Tibial artery (tissue), 4 donors: ENCODE measurements at places on chromosomes 12 and 14.

DNA sequence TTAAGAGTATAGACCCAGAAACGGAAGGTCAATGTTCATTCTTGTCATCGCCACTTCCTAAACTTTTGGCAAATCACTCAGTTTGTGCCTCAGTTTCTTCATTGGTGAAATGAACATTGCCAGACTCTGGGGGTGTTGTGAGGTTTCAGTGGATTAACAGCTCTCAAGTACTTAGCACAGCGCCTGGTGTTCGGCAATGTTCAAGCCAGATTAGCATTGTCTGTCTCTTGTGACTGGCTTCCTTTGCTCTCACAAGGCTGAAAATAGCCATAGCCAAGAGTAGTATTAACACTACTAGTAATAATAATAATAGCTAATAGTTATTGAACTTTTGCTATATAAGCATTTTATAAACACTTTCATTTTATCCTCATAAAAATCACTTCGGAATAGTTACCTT lies 71.9 kb downstream of the C12orf75 start:
- no peak for DNase-seq
- no peaks in the 10 kb centered on the region for H3K27me3 ChIP-seq
- no peaks in the 10 kb centered on the region for H3K4me1 ChIP-seq
- no peak overlapping the region for H3K4me3 ChIP-seq
- H3K27ac ChIP-seq = no peak overlapping the region

GRCh38 chr12:25585021-25585523 lies 32.0 kb upstream of the LMNTD1 start:
- H3K27me3 ChIP-seq = no peaks in the 10 kb centered on the region
- H3K27ac ChIP-seq = no peak overlapping the region
- peaks cover 5% of the 10 kb centered on the region for H3K4me1 ChIP-seq
- DNase-seq = peak; percentile 68
- no peaks in the 10 kb centered on the region for H3K36me3 ChIP-seq

DNA sequence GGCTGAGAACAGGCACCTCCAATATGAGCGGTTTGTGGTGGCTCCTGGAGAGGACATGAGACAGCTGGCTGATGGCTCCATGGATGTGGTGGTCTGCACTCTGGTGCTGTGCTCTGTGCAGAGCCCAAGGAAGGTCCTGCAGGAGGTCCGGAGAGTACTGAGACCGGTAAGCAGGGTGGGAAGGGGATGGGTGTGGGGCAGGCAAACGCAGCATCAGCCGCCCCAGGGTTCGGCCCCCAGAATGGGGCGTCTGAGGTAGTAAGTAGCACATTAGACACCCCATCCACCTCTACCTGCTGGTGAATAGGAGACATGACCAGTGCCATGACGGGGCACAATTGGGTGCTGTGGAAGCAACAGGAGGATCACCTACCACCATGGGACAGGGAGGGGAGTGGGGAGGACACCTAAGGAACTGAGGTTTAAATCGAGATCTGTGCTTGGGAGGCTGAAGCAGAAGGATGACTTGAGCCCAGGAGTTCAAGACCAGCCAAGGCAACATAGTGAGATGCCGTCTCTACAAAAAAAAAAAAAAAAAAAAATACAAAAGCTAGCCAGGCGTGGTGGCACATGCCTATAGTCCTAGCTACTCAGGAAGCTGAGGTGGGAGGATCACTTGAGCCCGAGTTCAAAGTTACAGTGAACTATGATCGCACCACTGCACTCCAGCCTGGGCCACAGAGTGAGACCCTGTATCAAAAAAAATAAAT lies 25.5 kb downstream of the ITGA7 start:
- no peak for DNase-seq
- H3K36me3 ChIP-seq = peaks cover 24% of the 10 kb centered on the region
- peaks cover 15% of the 10 kb centered on the region for H3K4me1 ChIP-seq
- no peak overlapping the region for H3K4me3 ChIP-seq

GRCh38 chr14:75499084-75499875 lies 23.0 kb upstream of the BATF start:
- H3K27me3 ChIP-seq = no peaks in the 10 kb centered on the region
- no peaks in the 10 kb centered on the region for H3K36me3 ChIP-seq
- no peak for DNase-seq
- H3K4me3 ChIP-seq = no peak overlapping the region

DNA sequence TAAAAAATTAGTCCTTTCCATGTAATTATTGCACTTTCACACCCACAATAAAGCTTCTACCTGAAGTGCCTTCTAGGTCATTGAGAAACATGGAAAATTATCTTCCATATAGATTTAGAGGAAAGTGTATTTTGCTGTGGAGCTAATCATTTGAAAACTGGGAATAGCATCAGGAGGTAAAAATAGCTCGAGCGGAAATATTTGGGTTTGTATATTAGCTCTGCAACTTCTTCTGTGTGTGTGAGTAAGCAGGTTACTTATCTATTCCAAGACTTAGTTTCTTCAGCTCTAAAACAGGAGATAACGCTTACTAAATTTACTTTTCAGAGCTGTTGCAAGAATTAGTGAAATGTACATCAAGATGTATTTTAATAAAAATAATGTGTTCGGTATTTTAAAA lies 95.0 kb upstream of the MON2 start:
- no peak for DNase-seq
- no peak overlapping the region for H3K4me3 ChIP-seq
- H3K4me1 ChIP-seq = no peaks in the 10 kb centered on the region
- no peak overlapping the region for H3K27ac ChIP-seq
- no peaks in the 10 kb centered on the region for H3K27me3 ChIP-seq

DNA sequence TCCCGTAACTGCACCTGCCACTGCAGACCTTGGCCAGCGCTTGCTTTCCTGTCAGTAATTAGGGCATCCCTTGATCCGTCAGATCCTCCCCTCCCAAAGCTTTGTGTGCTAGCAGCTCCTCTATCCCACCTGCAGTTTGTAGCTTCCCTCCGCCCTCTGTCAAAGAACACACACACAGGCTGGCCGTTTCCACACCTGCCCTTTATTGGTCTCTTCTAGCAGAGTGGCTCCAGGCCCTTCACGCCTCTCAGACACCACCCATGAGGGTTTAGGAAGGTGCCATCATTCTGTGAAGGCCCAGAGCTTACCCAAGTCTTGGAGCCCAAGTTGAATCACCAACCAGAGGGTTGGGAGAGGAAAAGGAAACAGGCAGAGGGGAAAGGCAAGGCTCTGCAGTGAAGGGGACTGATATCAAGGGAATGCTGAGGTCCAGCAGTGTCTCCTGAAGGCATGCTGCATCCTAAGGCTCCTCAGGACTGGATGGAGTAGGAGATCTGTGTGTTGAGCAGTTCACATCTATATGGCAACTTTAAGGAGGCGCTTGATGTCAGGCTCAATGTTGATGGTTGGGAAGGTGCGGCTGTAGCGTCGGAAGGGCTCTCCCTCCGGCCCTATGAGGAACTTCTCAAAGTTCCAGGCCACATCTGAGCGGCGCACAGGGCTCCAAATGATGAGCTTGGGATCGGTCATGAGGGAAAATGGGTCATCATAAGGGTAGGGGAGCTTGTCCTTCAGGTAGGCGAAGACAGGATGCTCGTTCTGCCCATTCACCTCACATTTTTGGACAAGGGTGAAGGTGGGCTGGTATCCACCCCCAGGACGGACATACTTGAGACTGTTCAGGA lies 3.4 kb downstream of the GPX2 start:
- no peak overlapping the region for H3K27ac ChIP-seq
- H3K4me1 ChIP-seq = no peaks in the 10 kb centered on the region

DNA sequence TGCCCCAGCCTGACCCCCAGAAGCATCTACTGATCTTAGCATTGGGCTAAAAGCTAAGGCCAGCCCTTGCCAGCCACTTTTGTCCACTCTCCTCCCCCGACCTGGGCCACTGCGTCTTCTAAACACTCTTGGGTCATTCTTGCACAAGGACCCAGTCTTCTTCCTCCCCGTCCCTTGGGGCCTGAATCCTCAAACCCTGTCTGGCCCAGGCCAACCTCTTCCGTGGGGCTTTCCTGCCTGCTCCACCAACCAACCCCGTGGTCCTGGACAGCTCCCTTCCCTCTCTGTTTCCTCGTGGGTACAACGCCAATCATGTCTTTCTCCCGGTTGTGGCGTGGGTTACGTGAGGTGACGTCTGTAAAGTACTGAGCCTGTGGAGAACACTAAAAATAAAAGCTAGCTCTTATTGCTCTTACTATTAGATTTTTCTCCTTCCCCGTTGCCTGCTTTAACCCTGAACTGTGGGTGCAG lies 21.5 kb downstream of the FAM222A start:
- no peak overlapping the region for H3K4me3 ChIP-seq
- H3K4me1 ChIP-seq = no peaks in the 10 kb centered on the region

GRCh38 chr12:59234391-59234790 lies 314.1 kb upstream of the LRIG3 start:
- no peak for DNase-seq
- no peak overlapping the region for H3K4me3 ChIP-seq
- H3K36me3 ChIP-seq = no peaks in the 10 kb centered on the region
- H3K27ac ChIP-seq = no peak overlapping the region
- H3K4me1 ChIP-seq = no peaks in the 10 kb centered on the region
- H3K27me3 ChIP-seq = no peaks in the 10 kb centered on the region

- H3K4me1 ChIP-seq = no peaks in the 10 kb centered on the region
- no peak overlapping the region for H3K4me3 ChIP-seq
- no peak for DNase-seq
- H3K27ac ChIP-seq = no peak overlapping the region
- H3K27me3 ChIP-seq = no peaks in the 10 kb centered on the region
- H3K36me3 ChIP-seq = no peaks in the 10 kb centered on the region
These were observed 794.8 kb upstream of the SEL1L start for GRCh38 chr14:82328442-82328841.

DNA sequence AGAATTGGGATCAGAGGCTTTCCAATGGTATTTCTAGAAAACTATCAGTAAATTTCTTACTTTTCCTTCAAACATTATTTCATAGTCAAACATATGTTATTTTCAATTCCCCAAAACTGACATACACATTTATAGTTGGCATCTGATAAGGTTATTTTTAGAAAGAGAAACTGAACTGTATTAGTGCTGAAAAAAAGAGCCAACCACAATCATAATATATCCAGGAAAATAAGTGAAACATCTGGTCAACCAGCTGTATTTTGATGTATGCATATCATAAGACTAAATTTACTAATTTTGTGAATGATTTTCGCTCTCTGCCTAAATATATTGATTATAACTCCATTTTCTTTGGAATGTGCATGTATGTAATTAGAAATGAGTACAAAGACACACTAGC lies 554.2 kb downstream of the FLRT2 start:
- H3K27me3 ChIP-seq = no peaks in the 10 kb centered on the region
- no peak overlapping the region for H3K27ac ChIP-seq
- no peak for DNase-seq
- H3K36me3 ChIP-seq = no peaks in the 10 kb centered on the region
- no peaks in the 10 kb centered on the region for H3K4me1 ChIP-seq
- H3K4me3 ChIP-seq = no peak overlapping the region

DNA sequence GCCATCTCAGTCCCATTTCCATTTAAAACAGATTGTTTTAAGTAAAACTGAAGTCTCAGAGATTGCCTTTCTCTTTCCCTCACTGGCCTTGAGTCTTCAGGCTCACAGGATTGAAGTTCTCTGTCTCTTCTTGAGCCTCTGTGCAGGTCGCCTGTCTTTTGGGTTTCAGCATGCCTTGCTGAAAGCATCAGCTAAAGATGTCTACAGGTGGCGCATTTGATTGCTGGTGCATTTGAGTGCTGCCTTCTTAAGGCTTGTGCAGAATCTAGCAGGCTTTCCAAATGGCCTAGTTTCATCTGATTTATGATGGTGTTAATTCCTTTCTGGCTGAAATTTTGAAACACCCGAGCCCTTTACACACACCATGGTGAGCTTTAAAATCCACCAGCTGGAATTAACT lies 1062.2 kb upstream of the FBXO33 start:
- H3K36me3 ChIP-seq = no peaks in the 10 kb centered on the region
- no peaks in the 10 kb centered on the region for H3K4me1 ChIP-seq
- H3K27me3 ChIP-seq = no peaks in the 10 kb centered on the region
- H3K27ac ChIP-seq = no peak overlapping the region
- H3K4me3 ChIP-seq = no peak overlapping the region
- no peak for DNase-seq

GRCh38 chr14:71300566-71301330 lies 393.5 kb downstream of the PCNX1 start:
- DNase-seq = no peak
- no peaks in the 10 kb centered on the region for H3K4me1 ChIP-seq
- no peaks in the 10 kb centered on the region for H3K27me3 ChIP-seq
- H3K4me3 ChIP-seq = no peak overlapping the region

- H3K36me3 ChIP-seq = peaks cover 19% of the 10 kb centered on the region
- peak overlapping the region; percentile 58 for H3K27ac ChIP-seq
- no peaks in the 10 kb centered on the region for H3K27me3 ChIP-seq
These were observed 71.0 kb downstream of the GNS start for GRCh38 chr12:64688219-64688618.

- no peak overlapping the region for H3K4me3 ChIP-seq
- H3K36me3 ChIP-seq = no peaks in the 10 kb centered on the region
- no peak for DNase-seq
- no peak overlapping the region for H3K27ac ChIP-seq
- no peaks in the 10 kb centered on the region for H3K27me3 ChIP-seq
These were observed 237.5 kb upstream of the TMTC1 start for GRCh38 chr12:30021051-30021833.

DNA sequence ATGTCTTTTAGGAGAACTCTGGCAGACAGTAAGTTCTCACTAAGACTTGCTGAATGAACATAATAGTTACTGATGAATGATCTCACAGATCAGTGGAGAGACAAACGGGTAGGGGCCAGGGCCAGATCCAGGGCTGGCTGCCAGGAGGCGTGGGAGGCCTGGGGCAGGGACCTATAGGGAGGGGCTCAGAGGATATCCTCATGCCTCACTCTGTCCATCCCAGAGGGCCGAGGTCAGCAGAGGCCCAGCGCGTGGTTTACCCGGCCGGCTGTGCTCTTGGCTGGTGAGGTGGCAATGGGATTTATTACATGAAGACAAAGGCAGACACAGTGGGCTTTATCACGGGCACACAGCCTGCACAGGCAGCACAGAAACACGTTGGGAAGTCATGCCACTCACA lies 85.4 kb downstream of the CHGA start:
- H3K27me3 ChIP-seq = no peaks in the 10 kb centered on the region
- no peak overlapping the region for H3K4me3 ChIP-seq
- peak overlapping the region; percentile 8 for H3K27ac ChIP-seq
- peaks cover 84% of the 10 kb centered on the region for H3K4me1 ChIP-seq
- no peak for DNase-seq

DNA sequence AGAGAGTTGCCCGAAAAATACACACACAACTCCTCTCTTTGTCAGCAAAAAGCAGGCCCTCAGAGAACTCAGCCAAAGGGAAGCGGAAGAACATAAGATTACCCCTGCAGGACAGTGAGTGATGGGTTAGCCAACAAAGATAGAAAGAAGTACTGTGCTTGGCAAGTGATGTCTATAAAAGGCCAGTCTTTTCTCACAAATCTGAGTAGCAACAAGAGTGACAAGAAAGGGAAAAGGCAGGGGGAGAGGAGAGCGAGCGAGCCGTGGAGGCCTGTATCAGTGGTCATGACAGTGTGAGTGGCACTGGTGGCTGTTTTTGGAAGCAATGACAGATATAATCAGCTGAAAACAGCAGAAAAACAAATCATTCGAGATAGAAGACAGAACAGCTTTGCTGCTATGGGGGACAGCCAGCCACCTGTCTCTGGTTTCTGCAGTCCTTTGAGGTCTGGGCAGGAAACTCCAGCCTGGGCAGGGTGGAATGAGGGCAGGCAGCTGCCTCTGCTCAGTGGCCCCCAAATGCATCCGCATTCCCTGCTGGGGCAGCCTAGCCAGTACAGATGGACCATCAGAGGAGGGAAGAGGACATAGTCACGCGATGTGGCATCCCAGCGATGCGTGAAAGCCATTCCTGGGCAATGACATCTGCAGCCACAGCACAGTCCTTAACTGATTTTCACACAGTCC lies 74.7 kb downstream of the TRIM9 start:
- DNase-seq = no peak
- no peak overlapping the region for H3K27ac ChIP-seq
- no peaks in the 10 kb centered on the region for H3K36me3 ChIP-seq
- H3K4me1 ChIP-seq = peaks cover 7% of the 10 kb centered on the region
